Activated CD8-positive, alpha-beta memory T cell treated with anti-CD3 and anti-CD28 coated beads, Interleukin-2, amount 10 ng/mL, durations not matched to agents 7 days and 5 days (primary cell): ENCODE measurements at places on chromosomes 12 and 14. TPM values are rescaled to one million over a fixed set of nuclear protein-coding genes. Genes with fewer than 3 reads are reported as not detected.

Gene RASSF3
- total RNA-seq = 45.5 TPM

Gene WSCD2
- not detected for total RNA-seq

Gene OR4L1
- total RNA-seq = not detected

Gene GALNT16
- total RNA-seq = 0.35 TPM

Gene KRT78
- not detected for total RNA-seq

Gene HPD
- total RNA-seq = not detected

Gene FAIM2
- 0.06 TPM for total RNA-seq

Gene FOXG1
- total RNA-seq = not detected

Gene CD69
- 76.0 TPM for total RNA-seq

Gene GPRC5D
- total RNA-seq = not detected

GRCh38 chr12:52121824-52122539 is 42.5 kb downstream of the SMIM41 start:
- peaks cover 26% of the 10 kb centered on the region for H3K27me3 ChIP-seq
- DNase-seq = peak; percentile 75
- peaks cover 29% of the 10 kb centered on the region for H3K4me1 ChIP-seq
- H3K27ac ChIP-seq = no peak overlapping the region
- no peaks in the 10 kb centered on the region for H3K36me3 ChIP-seq

DNA sequence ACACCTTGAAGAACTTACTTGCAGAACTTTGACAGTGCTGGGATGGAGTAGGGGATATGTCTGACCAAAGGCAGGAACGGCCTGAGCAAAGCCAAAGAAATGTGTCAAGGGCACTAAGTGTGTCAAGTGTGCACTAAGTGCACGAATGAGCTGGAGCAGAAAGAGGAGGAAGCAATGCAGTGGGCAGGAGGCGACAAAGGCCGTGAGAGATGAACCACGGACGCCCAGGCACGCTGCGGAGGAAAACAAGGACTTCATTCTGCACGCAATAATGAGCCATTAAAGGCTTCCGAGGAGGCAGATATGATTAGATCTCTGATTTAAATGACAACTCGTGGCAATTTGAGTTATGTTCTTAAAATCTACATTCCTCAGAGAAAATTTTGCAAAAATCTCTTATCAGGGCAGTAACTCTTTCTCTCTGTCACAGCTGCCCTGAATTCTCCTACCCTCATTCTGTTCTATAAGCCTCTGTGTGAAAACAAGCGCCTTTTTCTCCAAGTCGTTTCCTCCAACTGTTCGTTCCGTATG is 25.3 kb downstream of the GRIN2B start:
- peaks cover 6% of the 10 kb centered on the region for H3K27me3 ChIP-seq
- no peaks in the 10 kb centered on the region for H3K36me3 ChIP-seq
- H3K27ac ChIP-seq = no peak overlapping the region
- no peaks in the 10 kb centered on the region for H3K4me1 ChIP-seq

- no peak overlapping the region for H3K4me3 ChIP-seq
- peak overlapping the region; percentile 35 for H3K27ac ChIP-seq
- H3K4me1 ChIP-seq = peaks cover 25% of the 10 kb centered on the region
- H3K27me3 ChIP-seq = no peaks in the 10 kb centered on the region
- peaks cover 18% of the 10 kb centered on the region for H3K36me3 ChIP-seq
Measured at GRCh38 chr12:89157413-89157812, 194.9 kb downstream of the DUSP6 start.

- DNase-seq = peak; percentile 46
- no peak overlapping the region for H3K27ac ChIP-seq
- H3K36me3 ChIP-seq = no peaks in the 10 kb centered on the region
- peaks cover 7% of the 10 kb centered on the region for H3K27me3 ChIP-seq
- H3K4me1 ChIP-seq = peaks cover 11% of the 10 kb centered on the region
Measured at GRCh38 chr14:50542941-50543418, 10.6 kb upstream of the MAP4K5 start.

DNA sequence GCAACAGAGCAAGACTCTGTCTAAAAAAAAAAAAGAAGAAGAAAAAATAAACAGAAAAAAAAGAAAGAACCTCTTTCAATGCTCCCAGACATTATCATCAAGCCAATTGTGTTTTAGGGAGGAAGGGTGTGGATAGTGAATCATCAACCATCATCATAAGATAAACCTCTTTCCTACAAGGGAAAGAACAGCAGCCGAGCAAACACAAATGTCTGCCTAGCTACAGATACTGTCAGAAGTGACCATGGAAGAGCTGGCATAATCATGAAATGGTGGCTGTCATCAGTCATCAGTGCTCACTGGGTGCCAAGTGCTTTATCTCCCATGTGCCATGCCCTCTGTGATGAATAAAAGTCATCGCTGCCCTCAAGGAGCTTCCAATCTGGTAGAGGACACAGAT is 46.6 kb downstream of the SLC17A8 start:
- H3K36me3 ChIP-seq = no peaks in the 10 kb centered on the region
- no peaks in the 10 kb centered on the region for H3K27me3 ChIP-seq
- H3K4me1 ChIP-seq = no peaks in the 10 kb centered on the region
- no peak for DNase-seq
- no peak overlapping the region for H3K4me3 ChIP-seq

DNA sequence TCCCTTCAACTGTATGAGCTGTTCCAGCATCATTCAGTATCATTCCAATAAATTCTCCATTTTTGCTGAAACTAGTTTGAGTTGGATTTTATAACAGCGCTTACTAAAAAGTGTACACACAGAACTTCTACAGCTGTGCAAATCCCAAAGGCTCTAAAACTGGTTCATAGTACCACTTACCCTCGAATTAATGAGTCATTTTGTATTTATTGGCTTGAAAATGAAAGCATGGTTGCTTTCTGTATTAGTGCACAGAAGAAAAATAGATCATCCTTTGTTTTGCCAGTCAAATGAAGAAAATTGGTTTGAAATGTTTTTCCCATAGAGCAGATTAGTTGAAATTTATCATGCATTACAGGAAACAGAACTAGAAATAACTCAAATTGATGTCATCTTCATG is 268.3 kb upstream of the CPNE8 start:
- no peaks in the 10 kb centered on the region for H3K27me3 ChIP-seq
- no peak overlapping the region for H3K4me3 ChIP-seq
- no peaks in the 10 kb centered on the region for H3K4me1 ChIP-seq
- DNase-seq = no peak
- H3K36me3 ChIP-seq = no peaks in the 10 kb centered on the region
- H3K27ac ChIP-seq = no peak overlapping the region

- H3K4me3 ChIP-seq = peak overlapping the region; percentile 59
- H3K36me3 ChIP-seq = peaks cover 2% of the 10 kb centered on the region
- peaks cover 80% of the 10 kb centered on the region for H3K27me3 ChIP-seq
- DNase-seq = no peak
- H3K27ac ChIP-seq = no peak overlapping the region
Measured at GRCh38 chr12:62631471-62632410, 165.1 kb downstream of the MON2 start.

- peaks cover 3% of the 10 kb centered on the region for H3K36me3 ChIP-seq
- H3K4me1 ChIP-seq = peaks cover 35% of the 10 kb centered on the region
- H3K4me3 ChIP-seq = peak overlapping the region; percentile 43
Measured at GRCh38 chr12:102484428-102484958, 4.1 kb upstream of the IGF1 start.

DNA sequence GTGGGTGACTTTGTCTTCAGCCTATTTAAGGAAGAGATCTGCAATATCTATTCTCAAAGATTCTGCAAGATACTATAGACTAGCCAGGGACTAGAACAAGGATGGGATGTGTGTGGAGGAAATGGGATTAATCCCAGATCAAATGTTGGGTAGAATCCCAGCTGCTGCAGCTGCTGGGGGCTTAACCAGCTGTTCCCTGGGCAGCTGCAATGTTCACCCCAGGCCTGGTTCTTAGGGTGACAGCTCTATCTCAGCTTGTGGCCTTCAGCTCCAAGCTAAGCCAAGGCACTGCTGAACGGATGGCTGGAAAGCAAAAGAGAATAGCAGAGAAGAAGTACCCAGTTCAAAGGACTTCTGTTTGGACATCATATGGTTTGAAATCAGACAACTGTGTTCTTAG is 10.0 kb upstream of the RHEBL1 start:
- no peak overlapping the region for H3K27ac ChIP-seq
- no peaks in the 10 kb centered on the region for H3K36me3 ChIP-seq
- no peak overlapping the region for H3K4me3 ChIP-seq

DNA sequence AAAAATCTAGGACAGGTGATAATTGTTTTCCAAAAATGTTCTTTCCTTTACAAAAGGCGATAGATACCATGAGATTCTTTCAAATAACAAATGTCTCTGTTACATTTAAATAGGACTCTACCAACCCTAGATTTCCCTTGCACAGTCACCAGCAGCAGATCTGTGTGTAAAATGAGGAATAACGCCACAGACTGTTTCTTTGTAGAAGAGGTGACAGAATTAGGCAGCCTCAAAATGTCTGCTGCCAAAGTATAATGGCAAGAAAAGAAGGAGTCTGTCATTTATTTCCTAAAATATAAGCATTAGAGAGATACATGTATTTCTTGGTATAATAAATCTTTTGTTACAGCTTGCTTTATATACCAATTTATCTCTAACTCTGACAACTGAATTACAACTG is 8.5 kb upstream of the SRGAP1 start:
- no peaks in the 10 kb centered on the region for H3K4me1 ChIP-seq
- peaks cover 11% of the 10 kb centered on the region for H3K27me3 ChIP-seq
- H3K36me3 ChIP-seq = no peaks in the 10 kb centered on the region
- DNase-seq = no peak

GRCh38 chr12:57340104-57340503 is 89.1 kb upstream of the STAC3 start:
- H3K4me1 ChIP-seq = peaks cover 22% of the 10 kb centered on the region
- no peak for DNase-seq
- H3K27ac ChIP-seq = no peak overlapping the region
- H3K36me3 ChIP-seq = peaks cover 32% of the 10 kb centered on the region
- H3K27me3 ChIP-seq = no peaks in the 10 kb centered on the region

- no peak for DNase-seq
- no peaks in the 10 kb centered on the region for H3K27me3 ChIP-seq
Measured at GRCh38 chr12:47686645-47687240, 19.1 kb downstream of the RPAP3 start.

- no peaks in the 10 kb centered on the region for H3K4me1 ChIP-seq
- H3K27ac ChIP-seq = no peak overlapping the region
- H3K4me3 ChIP-seq = no peak overlapping the region
- H3K27me3 ChIP-seq = peaks cover 16% of the 10 kb centered on the region
- H3K36me3 ChIP-seq = no peaks in the 10 kb centered on the region
Measured at GRCh38 chr14:93655078-93655750, 133.1 kb downstream of the PRIMA1 start.

- DNase-seq = no peak
- no peaks in the 10 kb centered on the region for H3K36me3 ChIP-seq
- no peaks in the 10 kb centered on the region for H3K27me3 ChIP-seq
- no peak overlapping the region for H3K27ac ChIP-seq
- H3K4me1 ChIP-seq = no peaks in the 10 kb centered on the region
- no peak overlapping the region for H3K4me3 ChIP-seq
Measured at GRCh38 chr14:25381498-25381897, 331.6 kb upstream of the STXBP6 start.

- peaks cover 12% of the 10 kb centered on the region for H3K36me3 ChIP-seq
- peaks cover 7% of the 10 kb centered on the region for H3K4me1 ChIP-seq
- H3K27ac ChIP-seq = no peak overlapping the region
- H3K4me3 ChIP-seq = no peak overlapping the region
- H3K27me3 ChIP-seq = no peaks in the 10 kb centered on the region
- no peak for DNase-seq
Measured at GRCh38 chr14:102464846-102465341, 44.7 kb downstream of the ANKRD9 start.

- peaks cover 8% of the 10 kb centered on the region for H3K27me3 ChIP-seq
- DNase-seq = no peak
- H3K36me3 ChIP-seq = no peaks in the 10 kb centered on the region
- no peaks in the 10 kb centered on the region for H3K4me1 ChIP-seq
- H3K4me3 ChIP-seq = no peak overlapping the region
Measured at GRCh38 chr12:3592856-3593625, 102.0 kb downstream of the PRMT8 start.
